ENCODE measurements at places on chromosomes 13 and 19.

DNA sequence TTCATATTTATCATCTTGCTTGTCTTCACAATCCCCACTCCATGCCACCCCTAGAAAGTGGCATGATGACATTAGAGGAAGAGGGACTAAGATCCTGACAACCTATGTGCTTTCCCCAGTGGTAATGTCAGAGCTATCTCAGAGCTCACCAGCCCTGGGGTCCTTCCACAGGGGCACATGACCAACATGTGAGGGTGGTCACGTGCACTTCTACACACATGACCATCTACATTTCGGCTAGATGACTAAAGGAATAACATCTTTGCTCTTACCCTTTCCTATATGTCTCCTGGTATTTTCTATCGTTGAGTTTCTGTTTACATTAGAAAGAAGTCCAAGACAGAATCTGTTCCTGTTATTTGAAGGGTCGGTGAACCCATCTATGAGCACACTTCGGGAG is 46.2 kb downstream of the RFXAP start:
- DNase-seq, result no peak

GRCh38 chr13:34322014-34322742 is 504.2 kb downstream of the RFC3 start:
- no peak for DNase-seq

GRCh38 chr19:1609103-1609396 is 3.8 kb upstream of the UQCR11 start:
- DNase-seq, result no peak

DNA sequence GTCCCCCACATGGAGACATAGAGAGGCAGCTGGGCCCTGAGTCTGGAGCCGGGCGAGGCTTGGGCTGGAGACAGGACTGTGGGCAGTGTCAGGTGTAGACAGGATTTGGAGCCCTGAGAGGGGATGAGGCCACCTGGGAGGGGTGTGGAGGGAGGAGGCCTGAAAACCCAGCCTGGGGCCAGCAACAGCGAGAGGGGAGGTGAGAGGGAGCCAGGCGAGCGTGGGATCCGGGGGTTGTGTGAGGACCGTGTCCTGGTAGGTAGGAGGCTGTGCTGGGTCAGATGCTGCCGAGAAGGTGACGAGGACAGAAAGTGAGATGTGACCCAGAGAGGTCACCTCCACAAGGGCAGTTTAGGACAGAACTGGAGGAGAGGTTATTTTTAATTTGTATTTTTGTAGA is 7.4 kb downstream of the MPND start:
- DNase-seq, result no peak

DNA sequence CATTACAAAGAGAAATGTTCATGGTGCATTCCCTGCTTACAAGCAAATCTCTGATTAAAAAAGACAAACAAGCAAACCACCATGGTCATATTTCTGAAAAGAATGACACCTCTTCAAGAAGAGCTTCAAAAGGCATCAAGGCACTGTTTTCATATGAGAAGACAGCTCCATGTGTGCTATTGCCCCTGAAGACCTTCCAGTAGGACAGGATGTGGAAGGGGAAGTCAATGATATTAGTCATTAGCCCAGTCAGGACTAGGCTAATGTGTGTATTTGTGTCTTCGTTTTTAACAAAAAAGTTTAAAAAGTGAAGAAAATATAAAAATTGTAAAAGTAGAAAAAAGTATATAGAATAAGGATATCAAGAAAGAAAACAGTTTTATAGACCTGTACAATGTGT is 534.7 kb upstream of the ARGLU1 start:
- DNase-seq, result no peak

GRCh38 chr19:19453125-19453454 is 47.6 kb downstream of the GATAD2A start:
- DNase-seq, result no peak
